ENCODE measurements at places on chromosomes 2 and 18.

DNA sequence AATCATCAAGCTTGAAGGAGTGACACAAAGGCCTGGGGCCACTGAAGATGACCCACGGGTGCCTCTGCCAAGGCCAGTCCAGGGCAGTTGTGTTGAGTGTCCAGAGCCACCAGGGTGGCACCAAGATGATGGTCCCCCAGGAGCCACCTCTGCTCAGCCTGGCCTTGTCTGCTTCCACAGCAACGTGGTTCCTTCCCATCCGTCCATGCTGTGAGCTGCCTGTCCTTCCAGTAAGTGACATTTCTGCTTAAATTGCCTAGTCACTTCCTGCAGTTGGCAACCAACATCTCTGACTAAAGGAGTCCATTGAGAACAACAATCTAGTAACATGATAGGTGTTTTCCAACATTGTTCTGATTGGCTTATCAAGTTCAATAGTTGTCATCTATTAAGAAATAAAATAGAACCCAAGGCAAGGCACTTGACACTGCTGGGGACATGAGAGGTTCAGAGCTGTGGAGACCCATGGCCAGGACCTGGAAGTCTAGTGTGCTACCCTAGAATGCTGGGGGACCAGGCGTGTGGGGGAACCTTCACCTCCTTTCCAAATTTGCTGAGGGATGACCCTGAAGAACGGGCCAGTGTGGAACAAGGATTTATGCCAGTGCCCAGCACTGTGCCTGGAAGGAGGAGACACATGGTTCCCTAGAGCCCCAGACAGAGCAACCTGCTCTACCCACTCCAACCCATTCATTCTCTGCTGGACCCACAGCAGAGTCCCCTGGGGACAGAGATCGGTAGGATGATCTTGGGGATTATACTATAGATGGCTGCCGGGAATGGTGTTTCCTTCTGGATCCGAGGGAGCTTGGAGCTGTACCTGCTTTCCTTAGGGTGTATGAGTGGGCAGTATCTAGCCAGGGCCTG, 98.9 kb upstream of the EPC2 start:
- DNase-seq: no peak

DNA sequence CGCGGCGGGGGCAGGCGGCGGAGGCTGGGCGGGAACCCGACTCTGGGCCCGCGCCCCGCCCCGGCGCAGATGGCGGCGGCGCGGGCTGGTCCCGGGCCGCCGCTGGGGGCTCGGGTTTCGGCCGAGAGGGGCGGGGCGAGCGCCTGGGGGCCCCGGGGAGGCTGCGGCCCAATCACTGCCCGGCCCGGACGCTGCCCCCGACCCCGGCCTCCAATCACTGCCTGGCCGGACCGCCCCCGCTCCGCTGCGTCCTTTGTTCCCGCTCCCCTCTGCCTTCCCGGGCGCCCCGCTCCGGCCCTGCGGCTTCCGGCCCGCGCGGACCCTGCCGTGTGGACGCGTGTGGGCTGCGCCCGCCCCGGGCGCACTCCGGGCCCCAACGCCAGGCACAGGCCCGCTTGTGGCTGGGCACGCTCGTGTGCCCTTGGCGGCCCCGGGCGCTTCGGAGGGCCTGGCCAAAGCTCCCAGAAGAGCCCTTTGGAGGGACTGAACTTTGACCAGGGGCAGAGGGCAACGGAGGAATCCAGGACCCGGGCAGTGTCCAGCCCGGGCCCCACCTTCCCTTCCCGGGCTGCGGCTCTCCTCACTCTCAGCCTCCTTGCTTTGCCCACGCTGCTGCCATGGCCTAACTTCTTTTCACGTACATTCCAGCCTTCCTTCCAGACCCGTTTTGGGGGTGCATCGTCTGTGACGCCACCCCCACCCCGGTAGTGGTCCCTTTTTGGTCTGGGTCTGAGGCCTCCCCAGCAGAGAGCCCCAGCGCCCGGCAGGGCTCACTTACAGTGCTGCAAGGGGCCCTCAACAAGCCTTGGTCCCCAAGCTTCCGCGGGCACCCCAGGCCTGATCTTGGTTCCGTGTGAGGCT, 27.1 kb upstream of the PTMA start:
- peak; percentile 79 for DNase-seq

GRCh38 chr2:216959433-216959832, 99.6 kb upstream of the TNP1 start:
- DNase-seq: no peak

- DNase-seq: no peak
Measured at GRCh38 chr2:14773696-14774095, 141.2 kb downstream of the LRATD1 start.

DNA sequence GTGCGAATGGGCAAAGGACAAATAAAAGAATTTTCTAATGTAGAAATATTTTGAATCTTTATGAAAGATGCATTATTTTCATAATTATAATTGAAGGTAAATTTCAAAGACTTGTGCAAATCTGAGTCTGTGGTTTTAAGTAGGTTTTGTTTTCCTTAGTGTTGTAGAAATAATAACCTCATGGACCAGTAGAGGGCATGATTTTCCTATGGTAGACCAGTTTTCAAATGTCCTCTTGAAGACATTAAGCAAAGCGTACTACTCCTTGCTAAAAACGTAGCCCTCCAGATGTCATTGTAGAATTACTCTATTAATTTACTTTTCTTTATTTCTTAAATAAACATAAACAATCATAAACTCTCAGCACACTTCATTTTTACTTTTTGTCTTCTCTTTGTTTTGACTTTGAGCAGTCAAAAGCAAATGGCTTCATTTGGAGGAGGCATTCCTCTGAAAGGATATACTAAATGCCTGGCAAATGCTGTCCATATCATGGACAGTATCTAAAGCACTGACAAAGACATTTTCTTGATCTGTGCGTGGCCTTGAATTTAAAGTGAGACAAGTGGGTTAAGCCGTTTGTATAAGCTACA, 85.8 kb upstream of the FAM237A start:
- peak; percentile 60 for DNase-seq

DNA sequence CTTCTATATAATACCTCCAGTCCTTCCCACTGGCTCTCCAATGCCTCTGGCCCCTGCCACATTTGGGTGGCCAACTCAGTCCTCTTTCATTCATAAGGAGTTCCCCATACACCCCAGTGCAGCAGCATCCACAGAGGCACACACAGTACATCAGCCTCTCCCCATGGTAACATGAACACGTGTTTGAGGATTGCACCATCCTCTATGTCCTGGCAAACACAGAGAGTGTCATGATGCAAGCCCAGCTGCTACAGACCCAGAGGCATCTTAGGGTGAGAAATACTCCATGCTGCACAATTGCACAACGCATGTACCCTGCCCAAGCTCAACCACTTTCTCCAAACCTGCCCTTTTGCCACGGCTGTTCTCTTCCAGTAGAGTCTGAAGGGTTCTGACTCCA, 11.5 kb downstream of the IGFBP5 start:
- no peak for DNase-seq

GRCh38 chr2:168085801-168086361, 161.5 kb downstream of the STK39 start:
- no peak for DNase-seq

- DNase-seq: no peak
Measured at GRCh38 chr2:18829976-18830375, 240.6 kb upstream of the NT5C1B start.

GRCh38 chr2:127080226-127080937, 26.6 kb downstream of the BIN1 start:
- DNase-seq: peak; percentile 16

- DNase-seq: no peak
Measured at GRCh38 chr2:20706786-20707185, 39.8 kb downstream of the GDF7 start.

GRCh38 chr2:72138011-72138881, 9.4 kb downstream of the CYP26B1 start:
- DNase-seq: peak; percentile 72

DNA sequence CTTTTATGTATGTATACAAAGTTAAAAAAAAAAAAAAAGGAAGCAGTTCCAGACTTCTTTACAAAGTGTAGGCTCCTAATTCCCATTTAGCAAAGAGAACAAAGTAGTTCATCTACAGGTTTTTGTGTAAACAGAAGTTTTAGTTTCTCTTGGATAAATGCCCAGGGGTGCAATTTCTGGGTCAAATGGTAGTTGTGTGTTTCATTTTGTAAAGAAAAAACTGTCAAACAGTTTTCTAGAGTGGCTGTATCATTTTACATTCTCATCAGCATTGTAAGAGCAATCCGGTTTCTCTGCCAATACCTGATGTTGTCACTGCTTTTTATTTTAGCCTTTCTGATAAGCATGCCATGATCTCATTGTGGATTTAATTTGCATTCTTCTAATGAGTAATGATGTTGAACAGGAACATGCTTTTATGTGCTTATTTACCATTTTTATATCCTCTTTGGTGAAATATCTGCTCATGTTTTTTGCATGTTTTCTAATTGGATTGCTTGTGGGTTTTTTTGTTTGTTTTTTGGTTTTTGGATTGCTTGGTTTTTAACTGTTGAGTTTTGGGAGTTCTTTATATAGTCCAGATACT, 16.6 kb upstream of the PSME4 start:
- DNase-seq: peak; percentile 27

GRCh38 chr2:144206019-144206418, 313.9 kb downstream of the ZEB2 start:
- DNase-seq: no peak

GRCh38 chr2:22450831-22451230, 934.1 kb upstream of the KLHL29 start:
- DNase-seq: no peak

DNA sequence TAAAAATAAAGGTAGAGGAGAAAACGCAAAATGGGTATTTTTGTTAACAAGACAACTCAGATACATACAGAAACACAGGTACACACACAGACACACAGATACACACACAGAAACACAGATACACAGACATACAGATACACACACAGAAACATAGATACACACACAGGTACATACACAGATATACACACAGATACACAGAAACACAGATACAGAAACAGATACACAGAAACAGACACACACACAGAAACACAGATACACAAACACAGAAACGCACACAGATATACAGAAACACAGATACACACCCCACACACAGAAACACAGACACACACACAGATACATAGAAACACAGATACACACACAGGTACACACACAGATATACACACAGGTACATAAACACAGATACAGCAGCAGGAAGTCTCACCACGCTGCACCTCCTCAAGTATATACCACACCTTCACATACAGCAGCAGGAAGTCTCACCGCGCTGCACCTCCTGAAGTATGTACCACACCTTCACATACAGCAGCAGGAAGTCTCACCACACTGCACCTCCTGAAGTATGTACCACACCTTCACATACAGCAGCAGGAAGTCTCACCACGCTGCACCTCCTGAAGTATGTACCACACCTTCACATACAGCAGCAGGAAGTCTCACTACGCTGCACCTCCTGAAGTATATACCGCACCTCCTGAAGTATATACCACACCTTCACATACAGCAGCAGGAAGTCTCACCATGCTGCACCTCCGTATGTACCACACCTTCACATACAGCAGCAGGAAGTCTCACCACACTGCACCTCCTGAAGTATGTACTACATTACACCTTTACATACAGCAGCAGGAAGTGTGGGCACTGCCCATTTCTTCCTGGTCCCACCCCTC, 250.5 kb downstream of the HDAC4 start:
- DNase-seq: peak; percentile 26

GRCh38 chr2:195044801-195045200, 612.2 kb upstream of the SLC39A10 start:
- DNase-seq: no peak

- DNase-seq: no peak
Measured at GRCh38 chr2:199147216-199147615, 310.5 kb downstream of the SATB2 start.

DNA sequence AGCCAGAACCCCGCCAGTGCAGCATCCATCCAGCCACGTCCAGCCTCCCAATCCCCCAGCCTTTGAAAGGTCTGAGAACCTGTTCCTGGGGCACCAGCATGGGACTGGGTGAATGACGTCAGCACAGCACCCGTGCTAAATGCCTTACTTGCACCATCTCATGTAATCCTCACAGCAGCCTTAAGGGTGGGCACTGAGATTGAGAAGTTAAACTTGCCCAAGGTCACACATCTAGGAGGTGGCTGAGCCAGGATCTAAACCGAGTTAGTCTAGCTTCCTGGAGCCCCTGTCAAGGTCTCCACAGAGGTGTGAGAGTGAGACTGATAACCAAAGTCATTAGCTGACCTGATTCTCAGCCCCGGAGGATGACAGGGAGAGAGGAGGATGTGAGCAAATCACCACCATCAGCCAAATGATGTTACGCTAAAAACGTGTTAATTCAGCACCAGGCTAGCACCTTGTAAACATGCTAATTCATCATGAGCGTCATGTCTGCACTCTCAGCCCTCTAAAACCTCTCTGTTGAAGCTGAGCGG, 4.6 kb downstream of the CD8A start:
- DNase-seq: no peak

DNA sequence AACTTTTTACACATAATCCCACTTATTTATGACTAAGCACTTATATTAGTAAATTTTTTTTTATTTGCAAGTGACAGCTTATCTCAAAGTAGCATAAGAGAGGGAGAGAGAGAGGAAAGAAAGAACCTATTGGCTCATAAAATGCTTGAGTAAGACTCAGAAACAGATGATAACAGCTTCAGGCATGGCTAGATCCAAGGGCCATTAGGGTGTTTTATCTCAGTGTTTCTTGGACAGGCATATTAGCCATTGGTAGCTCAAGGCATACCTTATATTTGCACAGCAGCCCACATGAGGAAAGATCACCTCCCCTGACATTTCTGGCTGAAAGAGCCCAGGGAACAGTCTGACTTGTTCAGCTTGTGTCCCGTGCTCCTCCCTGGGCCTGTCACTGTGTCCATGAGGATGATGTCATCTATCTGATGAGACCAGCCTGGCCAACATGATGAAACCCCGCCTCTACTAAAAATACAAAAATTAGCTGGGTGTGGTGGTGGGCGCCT, 64.4 kb downstream of the IL1R2 start:
- no peak for DNase-seq

DNA sequence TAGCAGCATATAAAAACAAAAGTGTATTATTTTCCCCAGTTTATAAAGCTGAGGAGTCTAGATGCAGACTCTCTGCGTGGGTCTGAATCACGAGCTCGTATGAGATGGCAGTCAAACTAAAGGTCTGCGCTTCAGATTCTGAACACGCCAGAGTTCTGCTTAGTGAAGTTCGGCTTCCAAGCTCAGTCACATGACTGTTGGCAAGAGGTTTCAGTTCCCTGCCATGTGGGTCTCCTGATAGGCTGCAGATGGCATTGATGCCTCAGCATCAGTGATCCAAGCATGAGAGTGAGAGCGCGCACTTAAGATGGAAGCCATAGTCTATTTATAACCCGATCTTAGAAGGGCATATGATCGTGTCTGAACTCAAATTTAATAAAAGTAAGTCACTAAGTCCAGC, 242.8 kb upstream of the DOK6 start:
- no peak for DNase-seq

GRCh38 chr2:230394301-230394700, 21.7 kb upstream of the SP100 start:
- DNase-seq: no peak

DNA sequence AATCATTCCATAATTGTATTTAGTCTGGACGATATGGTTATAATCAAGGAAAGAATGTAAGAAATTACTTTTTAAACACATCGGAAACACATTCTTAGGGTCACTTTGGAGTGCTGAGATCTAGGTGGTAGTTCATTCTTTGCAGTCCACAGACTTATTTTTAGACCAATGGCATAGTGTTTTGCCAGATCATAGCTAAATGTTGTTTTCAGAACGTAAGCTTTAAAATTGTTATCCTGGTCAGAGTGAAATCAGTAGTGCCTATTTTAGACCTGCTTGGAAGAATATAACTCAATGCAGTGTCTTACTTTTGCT, 4.3 kb downstream of the MYL12A start:
- no peak for DNase-seq
